ENCODE measurements at places on chromosomes 1 and 21. TPM values are rescaled to one million over a fixed set of nuclear protein-coding genes. Genes with fewer than 3 reads are reported as not detected.

ACTL8 gene
- total RNA-seq, result not detected

DNA sequence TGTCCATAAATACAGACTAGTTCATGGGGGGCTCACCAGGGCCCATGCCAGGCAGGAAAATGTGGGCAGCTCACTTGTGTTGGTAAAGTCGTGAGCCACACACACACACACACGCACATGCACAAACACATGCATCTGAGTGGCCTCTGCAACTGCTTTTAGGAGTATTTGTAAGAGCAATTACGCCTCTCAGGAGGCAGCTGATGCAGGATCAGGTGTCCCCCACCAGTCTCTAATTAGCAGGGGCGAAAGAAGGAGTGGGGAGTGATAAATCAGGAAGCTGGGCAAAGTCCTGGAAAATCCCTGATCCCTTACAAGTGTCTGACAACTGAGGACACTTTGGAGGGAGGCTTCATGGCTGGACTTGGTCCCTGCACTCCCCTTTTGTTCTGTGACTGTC, 5.7 kb upstream of the IVL start:
- no peak for DNase-seq

ZNF593OS gene
- not detected for total RNA-seq

SELP gene
- 9.0 TPM for total RNA-seq

DNA sequence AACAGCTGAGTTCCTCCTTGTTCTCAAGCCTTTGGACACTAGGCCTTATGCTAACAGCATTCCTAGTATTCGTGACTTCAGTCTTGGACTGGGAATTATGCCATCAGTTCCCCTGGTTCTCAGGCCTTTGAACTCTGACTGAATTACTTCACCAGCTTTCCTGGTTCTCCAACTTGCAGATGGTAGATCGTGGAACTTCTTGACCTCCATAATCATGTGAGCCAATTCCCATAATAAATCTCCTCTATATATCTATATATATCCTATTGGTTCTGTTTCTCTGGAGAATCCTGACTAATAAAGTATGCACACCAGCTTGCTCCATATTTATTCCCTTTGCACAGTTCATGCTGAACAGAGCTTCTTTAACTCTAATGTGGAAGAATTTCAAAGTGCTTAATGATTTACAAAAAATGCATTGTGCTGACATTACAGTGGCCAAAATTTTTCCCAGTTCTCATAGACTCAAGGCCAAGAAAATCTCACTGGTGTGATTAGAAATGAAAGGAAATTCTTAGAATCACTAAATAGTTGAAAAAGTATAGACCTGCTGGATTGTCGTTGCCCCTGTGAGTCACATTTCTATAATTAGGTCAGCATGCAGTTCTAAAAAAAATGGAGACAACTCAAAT, 462.9 kb upstream of the ADAMTS5 start:
- DNase-seq, result no peak

UBE4B gene
- total RNA-seq, result 74.3 TPM

- DNase-seq, result no peak
Observed at GRCh38 chr1:248736977-248737376, 18.6 kb downstream of the LYPD8 start.

IL22RA1 gene
- 0.16 TPM for total RNA-seq

DNA sequence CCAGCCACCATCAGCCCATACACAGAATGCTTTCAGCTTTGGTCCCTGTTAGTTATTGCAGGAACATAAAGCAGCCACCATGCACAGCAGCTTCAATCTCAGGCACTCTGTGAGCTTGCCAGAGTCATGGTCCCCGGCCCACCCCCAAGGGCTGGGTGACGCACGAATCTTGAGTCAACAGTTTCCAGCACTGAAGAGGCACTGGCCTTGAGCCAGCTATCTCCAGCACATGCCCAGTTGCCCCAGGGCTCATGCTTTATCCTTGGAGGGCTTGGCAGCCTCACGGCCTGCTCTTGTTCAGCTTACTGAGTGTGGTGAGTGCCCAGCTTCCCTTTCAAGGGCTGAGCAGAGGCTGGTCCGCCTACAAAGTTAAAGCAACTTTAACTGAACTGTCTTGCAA, 200.7 kb upstream of the RAB4A start:
- peak; percentile 91 for DNase-seq

DNA sequence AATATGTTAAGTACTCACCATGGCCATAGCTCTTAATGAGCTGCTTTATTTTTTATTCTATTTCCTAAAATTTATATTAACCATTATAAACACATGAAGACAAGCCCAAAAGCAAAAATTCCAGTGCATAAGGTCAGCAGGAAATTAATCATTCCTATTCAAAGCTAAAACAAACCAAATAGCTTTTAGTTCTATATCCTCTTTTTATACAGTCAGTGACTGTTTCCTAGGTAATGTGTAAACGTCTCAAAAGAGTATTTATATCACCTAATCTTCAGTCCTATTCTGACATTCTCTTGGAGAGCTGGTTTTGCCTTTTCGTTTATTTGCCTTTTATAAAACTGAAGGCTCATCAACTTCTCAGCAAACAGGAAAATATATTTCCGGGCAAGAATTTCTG, 4.2 kb downstream of the GOLPH3L start:
- no peak for DNase-seq

DNA sequence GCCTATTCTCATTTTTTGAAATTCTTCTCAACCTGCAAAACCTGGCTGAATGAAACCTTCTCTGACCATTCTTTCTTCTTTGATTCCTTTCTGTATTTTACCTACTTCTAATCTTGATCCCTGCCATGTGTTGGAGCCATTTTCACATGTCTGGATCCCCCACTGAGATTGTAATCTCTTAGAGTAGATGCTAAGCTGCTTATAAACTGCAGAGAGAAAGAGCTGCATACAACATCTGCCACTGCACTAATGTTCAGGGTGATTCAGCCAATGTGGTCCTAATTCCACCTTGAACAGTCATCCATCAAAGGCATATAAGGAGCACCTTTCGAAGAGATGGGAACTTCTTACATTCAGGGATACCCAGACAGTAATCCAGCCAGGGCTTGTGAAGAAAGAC, 16.2 kb upstream of the DAB1 start:
- DNase-seq, result no peak

SIM2 gene
- total RNA-seq, result not detected

GRCh38 chr1:82284213-82284612, 483.5 kb downstream of the ADGRL2 start:
- DNase-seq, result no peak

DNA sequence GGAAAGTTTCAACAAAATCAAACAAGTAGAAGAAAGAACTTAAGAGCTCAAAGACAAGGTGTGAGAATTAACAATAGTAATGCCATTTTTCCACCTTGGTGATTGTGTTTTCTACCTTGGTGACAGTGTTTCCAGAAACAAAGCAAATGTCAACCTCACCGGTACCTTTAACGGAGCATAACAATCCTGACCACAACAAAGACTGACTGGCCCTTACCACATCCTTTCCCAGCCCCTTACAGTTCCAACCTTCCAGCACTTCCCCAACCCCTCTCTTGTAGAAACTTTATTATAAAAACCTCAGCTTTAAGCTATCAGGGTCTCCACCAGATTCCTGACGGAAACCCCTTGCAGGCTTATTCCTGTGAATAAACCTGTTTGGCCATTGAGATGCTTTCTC, 16.7 kb downstream of the STYXL2 start:
- no peak for DNase-seq

DNA sequence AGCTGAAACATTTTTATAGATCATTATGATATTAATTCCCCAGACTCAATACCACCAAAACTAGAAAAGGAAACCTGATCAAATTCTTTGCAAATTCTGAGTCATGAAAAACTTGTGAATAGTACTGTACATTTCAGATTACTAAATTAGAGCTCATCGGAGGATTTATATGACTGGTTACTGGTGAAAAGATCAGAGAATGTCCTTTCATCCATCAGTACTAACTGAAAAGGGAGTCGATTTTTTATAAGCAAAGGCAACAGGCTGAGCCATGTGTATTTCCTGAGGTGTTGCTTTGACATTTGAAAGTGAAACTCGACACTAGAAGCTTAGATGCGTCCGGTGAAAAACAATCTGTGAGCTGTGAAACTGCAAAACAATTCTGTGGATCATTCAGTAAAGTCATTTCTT, 155.7 kb downstream of the TNFSF18 start:
- DNase-seq, result no peak

DNA sequence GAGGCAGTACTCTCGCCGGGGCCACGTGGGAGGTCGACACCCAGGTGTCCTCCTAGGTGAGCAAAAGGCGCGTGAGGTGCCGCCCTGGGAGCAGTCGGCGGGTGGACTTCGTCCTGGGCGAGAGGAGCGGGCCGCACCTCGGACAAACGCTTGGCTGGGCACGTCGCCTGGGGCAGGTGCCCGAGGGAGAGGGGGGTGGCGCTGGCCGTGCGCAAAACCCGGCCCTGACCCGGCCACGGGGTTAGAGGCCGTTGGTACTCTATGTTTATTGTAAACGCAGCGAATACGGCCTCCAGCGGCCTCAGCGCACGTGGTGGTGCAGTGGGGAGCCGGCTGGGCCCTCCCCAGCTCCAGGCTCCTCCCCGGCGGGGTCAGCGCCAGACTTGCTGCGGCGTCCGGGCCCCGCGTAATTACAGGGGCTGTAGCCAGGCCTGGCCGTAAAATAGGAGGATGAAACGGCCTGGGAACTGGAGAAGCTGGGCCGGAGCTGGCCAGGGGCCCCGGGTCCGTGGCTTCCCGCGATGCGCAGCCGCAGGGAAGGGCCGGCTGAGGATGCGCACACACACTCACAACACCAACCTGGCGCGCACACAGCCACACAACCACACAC, 1.6 kb upstream of the EFNA1 start:
- DNase-seq, result peak; percentile 78

GRCh38 chr1:107776900-107777663, 187.9 kb downstream of the VAV3 start:
- no peak for DNase-seq

CYYR1 gene
- 24.7 TPM for total RNA-seq

DNA sequence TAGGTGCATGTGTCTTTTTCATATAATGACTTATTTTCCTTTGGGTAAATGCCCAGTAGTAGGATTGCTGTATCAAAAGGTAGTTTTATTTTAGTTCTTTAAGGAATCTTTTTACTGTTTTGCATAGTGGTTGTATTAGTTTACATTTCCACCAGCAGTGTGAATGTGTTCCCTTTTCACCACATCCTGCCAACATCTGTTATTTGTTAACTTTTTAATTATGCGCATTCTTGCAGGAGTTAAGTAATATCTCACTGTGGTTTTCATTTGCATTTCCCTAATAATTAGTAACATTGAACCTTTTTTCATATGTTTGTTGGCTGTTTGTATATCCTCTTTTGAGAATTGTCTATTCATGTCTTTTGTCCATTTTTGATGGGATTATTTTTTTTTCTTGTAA, 1761.9 kb downstream of the PLA2G4A start:
- no peak for DNase-seq

STUM gene
- 1.2 TPM for total RNA-seq

HDAC1 gene
- total RNA-seq, result 41.0 TPM

IVL gene
- total RNA-seq, result not detected

DNA sequence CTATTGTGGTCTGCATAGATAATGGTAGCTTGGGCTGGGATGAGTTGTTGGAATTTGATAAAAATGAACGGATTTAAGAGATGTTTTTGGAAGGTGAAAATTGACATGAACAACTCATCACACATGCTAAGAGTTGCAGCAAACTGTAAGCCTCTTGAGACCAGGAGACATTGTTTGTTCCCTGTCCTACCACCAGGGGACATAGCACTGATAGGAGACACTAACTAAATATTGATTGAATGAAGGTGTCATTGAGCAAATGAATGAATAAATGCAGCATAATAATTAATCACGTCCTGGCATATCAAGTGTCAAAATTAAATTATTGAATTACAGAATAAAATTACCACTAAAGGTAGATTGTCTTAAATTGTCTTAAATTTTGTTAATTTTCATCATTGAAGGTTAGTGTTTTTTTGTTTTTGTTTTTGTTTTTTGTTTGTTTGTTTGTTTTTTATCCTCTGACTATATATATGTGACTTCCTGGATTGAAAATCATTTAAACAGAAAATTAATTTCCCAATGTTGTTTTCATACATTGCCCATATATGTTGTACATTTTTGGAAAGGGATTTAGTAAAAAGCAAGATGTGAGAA, 285.3 kb upstream of the C1orf105 start:
- no peak for DNase-seq

GRCh38 chr1:56814205-56814604, 5.0 kb downstream of the FYB2 start:
- no peak for DNase-seq

OR2G6 gene
- total RNA-seq, result not detected

GRCh38 chr1:62245201-62245600, 50.6 kb downstream of the L1TD1 start:
- no peak for DNase-seq

DNA sequence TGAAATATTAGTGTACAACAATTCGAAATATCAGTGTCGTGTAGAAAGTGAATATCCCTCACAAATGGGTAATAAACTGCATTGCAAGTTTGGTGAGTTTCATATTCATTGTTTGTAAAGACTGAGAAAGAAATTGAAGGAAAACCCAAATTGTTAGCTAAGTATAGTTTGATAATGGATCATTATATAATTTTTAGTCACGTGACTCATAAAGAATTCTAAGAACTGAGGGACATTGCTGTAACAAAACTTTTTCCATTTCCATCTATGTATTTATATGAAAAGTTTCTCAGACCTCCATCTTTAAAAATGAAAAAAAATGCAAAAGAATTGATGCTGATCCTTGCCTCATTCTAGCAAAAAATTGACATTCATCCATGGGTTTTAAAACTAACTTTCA, 36.0 kb upstream of the SGIP1 start:
- no peak for DNase-seq

GRCh38 chr1:214280386-214281020, 456 bp upstream of the SMYD2 start:
- DNase-seq, result peak; percentile 55

- DNase-seq, result no peak
Observed at GRCh38 chr1:152783095-152783494, 3.0 kb upstream of the LCE1E start.

GRCh38 chr1:38003261-38004250, 1.8 kb downstream of the FHL3 start:
- peak; percentile 29 for DNase-seq

DNA sequence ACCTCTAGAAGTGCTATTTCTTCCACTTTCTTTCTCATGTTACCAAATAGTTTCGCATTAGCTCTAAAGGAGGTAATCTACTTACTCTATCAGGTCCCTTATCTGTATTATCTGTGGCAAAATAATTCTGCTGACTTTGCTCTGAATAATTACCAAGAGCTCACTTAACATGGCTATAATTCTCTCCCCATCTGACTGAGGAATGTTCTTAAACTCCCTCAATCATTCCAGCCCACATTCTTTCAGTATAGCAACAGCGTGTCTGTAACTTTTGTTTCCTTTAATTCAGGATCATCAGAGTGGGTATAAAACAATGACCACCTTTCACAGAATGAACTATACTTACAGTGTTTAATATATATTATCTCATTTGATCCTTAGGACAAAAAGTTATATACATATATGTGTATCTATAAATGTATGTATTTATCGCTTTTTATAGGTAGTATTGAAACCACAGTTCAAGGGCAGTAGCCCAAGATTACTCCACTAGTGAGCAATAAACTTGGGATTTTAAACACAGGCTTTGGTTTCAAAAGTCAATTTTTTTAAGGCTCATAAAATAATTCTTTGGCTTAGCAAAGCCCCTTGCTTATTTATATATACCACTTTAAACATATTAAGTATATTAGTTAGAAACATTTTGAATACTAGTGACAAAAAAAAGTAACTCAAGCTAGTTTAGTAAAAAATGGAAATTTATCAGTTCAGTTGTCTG, 36.1 kb upstream of the ST6GALNAC3 start:
- no peak for DNase-seq

Measured in Right ventricle myocardium superior (tissue), 1 donor.